ENCODE measurements at places on chromosomes 12 and 14.

DNA sequence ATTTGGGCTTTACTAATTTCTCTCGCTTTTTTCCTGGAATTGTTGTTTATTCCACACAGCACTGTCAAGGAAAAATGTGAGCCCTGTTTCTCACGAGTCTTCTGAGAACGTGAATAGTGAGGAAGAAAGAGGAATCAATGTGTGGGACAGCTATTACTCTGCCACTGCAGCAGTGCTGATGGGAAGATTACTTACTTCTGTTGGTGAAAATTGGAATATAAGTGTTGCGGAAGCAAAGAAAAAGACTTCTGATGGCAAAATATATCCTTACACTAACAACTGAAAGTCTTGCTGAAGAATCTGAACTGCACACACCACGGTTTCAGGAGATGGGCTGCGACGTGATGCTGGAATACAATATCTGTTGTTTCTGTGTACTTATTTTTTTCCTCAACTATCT is 884.2 kb downstream of the AACS start:
- no peak for DNase-seq

DNA sequence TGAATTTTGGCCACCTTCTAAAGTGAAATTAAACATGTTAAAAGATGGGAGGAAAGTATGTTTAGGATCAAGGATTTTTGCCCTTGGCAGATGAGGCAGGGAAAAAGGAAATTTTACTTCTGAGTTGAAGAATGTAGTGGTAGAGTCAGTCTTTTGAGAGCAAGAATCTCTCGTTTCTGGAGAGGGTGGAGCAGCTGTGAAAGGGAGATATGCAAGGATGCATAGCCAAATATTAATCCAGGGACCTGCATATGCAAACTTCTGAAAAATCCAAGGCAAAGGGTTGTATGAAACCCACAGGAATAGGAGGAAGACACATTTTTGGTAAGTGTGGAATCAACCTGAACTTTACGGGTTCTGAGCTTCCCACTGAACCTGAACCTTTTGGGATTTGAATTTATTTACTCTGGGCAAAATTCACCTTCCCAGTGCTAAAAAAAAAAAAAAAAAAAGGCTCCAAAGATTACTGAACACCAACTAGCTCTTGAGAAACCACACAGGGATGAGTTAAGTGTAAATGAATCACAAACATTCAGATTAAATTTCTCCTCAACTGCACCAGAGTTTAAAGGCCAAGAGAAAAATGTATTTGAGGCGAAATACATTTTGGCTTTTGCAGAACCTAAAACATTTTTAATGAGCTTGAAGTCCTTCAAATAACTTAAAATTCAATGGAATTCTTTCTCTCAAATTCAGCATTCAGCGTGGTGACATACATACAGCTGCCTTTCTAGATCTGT is 187.1 kb upstream of the CDKN3 start:
- no peak for DNase-seq

DNA sequence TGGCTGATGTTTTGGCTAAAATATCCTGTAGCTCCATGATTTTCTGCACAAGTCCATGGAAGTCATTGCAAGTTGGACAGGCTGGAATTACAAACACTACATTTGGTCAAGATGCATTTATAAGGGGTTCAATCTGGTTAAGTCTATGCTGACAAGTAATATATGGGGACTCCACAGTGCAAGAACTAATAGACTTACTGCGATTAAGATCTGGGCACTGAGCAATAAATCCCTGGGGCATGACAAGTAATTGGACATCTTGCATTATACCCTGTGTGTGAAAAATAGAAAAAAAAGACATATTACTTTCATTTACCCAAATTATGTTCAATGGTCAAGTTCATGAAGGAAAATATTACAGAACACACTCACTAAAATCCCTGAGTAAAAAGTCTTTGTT is 99.1 kb downstream of the NELL2 start:
- no peak for DNase-seq

DNA sequence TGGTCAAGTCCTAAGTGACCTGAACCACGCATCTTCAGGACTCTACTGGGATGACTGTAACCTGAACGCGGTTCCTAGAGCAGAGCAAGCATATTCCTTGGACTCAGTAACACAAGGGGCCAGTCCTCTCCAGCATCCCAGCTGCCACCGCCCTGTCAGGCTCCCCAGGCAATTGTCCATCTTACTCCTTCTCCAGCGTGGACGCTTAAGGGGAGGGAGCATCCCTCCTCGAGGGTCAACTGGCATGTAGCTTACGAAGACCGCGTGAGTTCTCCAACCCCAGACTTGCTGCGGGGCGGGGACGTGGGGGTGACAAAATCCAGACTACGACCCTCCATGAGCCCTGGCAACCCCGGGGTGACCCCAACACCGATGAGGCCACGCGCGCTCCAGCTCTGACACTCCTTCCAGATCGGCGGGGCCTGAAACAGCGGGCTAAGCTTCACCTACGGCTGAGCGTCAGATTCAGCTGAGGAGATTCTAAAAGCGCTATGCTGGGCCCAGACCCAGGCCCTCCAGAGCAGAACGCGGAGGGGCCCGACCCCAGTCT is 846 bp upstream of the MTHFD1 start:
- peak; percentile 44 for DNase-seq

GRCh38 chr12:118446247-118446646 is 69.9 kb downstream of the SUDS3 start:
- DNase-seq, result no peak

- peak; percentile 84 for DNase-seq
These were observed 31.4 kb downstream of the JDP2 start for GRCh38 chr14:75459099-75459741.
